Vagina (tissue), 2 donors: ENCODE measurements at places on chromosomes 4 and X. TPM values are rescaled to one million over a fixed set of nuclear protein-coding genes. Genes with fewer than 3 reads are reported as not detected.

DNA sequence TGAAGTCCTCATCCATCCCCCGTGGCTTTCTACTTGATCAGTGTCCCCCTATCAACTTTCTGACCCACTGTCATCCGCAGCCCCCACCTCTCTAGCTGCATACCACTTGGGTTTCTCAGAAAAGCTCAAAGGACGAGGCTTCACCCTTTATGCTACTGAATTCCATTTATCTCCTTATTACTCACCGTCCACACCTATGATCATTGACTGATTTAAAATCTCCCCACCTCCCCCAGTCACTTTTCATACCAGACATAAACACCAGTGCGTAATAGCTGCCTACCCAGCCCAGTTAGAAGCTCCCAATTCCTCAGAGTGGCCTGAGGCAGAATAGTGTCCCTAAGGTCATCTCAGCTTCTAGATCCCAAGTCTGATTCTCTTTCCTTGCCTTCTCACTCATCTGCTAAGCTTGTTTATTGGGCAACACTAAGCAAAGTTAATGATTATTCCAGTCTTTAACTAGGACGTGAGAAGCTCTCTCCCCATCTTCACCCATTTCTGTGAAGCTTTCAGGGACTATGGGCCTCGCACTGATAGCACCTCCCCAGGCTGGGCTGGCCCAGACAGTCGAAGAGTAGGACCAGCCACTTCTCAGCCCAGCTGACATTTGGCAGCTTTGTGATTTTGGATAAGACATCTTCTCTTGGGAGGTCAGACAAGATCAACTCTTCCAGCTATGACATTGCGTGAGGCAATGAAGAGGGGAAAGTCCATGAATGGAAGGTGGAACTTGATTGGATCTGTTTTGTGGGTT is 7.2 kb upstream of the DDX60L start:
- DNase-seq, result no peak

- DNase-seq, result no peak
These were observed 102.7 kb downstream of the CNKSR2 start for GRCh38 chrX:21476909-21477308.

GRCh38 chr4:164615964-164616363 is 138.0 kb upstream of the SMIM31 start:
- no peak for DNase-seq

BTC gene
- 0.74 TPM for total RNA-seq

BMPR1B gene
- 0.49 TPM for total RNA-seq
